ENCODE measurements at places on chromosomes 12 and 14.
A peak's percentile ranks its signal among the peaks of the same experiment; 100 is the strongest.

- no peaks in the 10 kb centered on the region for H3K4me1 ChIP-seq
- H3K27me3 ChIP-seq = no peaks in the 10 kb centered on the region
- H3K4me3 ChIP-seq = no peak overlapping the region
- DNase-seq = no peak
- H3K36me3 ChIP-seq = no peaks in the 10 kb centered on the region
Observed at GRCh38 chr14:104892531-104893434, 27.7 kb downstream of the CEP170B start.

- no peak overlapping the region for H3K4me3 ChIP-seq
- H3K27ac ChIP-seq = no peak overlapping the region
- DNase-seq = no peak
- H3K4me1 ChIP-seq = no peaks in the 10 kb centered on the region
- no peaks in the 10 kb centered on the region for H3K27me3 ChIP-seq
- no peaks in the 10 kb centered on the region for H3K36me3 ChIP-seq
Observed at GRCh38 chr12:114835031-114835430, 151.1 kb upstream of the TBX3 start.

DNA sequence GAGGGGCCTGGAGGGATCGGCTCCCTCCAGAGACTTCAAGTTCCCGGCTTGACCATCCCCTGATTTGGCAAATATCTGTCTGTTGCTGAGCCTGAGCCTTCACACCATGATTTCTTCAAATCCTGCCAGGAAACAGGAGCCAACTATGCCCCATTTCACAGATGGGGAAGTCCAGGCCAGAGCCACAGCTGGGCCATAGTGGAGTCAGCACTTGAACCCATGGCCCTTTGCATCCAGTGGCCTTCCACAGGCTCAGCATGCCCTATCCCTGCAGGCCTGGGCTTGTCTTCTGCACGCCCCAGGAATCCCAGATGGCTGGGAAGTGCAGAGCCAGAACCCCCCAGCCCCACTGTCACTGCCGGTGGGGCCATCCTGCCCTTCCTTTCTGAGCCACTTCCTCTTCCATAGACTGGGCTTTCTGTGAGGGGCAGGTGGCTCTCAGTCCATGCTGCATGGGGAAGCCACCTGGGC, 44.9 kb downstream of the CYP46A1 start:
- no peak for DNase-seq
- peaks cover 7% of the 10 kb centered on the region for H3K27me3 ChIP-seq
- H3K36me3 ChIP-seq = no peaks in the 10 kb centered on the region

DNA sequence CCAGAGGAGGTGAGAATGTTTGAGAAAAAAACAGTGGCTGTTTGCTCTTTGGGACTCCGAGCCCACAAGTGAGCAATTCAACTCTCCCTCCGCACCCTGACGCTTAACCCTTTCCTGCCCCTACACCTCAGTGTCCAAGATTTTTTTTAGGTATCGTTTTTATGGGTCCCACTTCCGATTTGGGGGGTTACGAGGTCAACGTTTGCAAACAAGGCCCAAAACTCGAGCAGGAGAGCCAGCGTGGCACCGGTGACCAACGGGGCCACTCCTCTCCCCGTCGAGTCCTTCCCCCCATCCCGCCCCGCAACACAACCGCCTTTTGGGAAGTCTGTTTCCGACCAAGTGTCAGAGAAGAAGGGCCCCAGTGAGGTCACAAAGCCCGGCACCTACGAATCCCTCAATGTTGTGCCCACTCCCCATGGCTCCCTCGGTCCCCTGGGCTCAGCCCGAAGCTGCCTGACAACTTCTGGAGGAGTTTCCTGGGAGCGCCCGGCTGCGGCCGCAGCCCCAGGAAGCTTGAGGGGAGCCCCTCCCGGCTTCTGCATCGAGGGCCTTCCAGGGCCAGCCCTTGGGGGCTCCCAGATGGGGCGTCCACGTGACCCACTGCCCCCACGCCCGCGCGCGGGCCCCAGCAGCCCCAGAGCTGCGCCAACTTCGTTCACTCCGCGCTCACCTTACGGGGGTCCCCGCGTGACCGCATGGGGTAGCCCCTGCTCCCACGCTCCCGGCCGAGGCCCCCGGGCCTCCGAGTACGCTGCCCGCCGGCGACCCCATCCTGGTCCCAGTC, 1.2 kb downstream of the CDK2AP1 start:
- no peaks in the 10 kb centered on the region for H3K27me3 ChIP-seq
- H3K4me3 ChIP-seq = peak overlapping the region; percentile 63
- H3K36me3 ChIP-seq = peaks cover 25% of the 10 kb centered on the region
- H3K27ac ChIP-seq = peak overlapping the region; percentile 38
- DNase-seq = peak; percentile 47
- H3K4me1 ChIP-seq = peaks cover 30% of the 10 kb centered on the region

DNA sequence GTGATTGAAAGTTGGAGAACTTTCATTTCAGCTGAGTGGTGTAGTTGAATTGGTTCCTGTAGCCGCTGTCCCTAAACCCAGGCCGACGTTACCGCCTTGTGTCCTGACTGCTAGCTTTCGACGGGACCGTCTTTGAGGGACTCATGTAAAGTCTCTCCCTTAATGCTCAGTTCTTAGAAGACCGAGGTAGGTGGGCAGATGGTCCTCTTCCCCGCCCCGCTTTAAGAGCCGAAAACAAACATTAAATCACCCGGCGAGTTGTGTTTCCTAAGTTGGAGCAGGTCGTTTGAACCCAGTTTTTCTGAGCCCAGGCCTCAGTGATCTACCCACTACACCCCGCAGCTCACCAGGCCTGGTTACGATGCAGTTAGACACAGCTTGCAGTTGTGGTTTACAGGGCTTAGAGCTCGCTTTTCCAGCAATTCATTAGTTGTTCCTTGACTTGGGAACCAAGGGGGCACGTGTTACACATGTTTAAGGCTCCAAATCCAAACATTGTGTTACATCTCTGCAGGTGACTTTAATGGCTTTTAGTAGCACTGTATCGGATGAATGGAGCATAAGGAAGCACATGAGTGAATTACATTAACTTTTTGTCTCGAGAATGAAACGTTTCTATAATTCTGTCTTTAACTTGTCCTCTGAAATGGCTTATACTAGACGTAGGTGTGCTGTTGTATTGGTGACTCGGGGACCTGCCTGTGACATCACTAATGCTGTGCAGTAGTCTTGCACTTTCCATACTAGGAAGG, 790 bp downstream of the NEDD1 start:
- peaks cover 37% of the 10 kb centered on the region for H3K36me3 ChIP-seq
- peak overlapping the region; percentile 91 for H3K4me3 ChIP-seq
- no peaks in the 10 kb centered on the region for H3K27me3 ChIP-seq
- peaks cover 53% of the 10 kb centered on the region for H3K4me1 ChIP-seq

GRCh38 chr12:93025145-93026103, 96.3 kb upstream of the EEA1 start:
- H3K4me1 ChIP-seq = no peaks in the 10 kb centered on the region
- H3K4me3 ChIP-seq = no peak overlapping the region
- H3K27me3 ChIP-seq = no peaks in the 10 kb centered on the region
- H3K27ac ChIP-seq = no peak overlapping the region
- no peak for DNase-seq
- no peaks in the 10 kb centered on the region for H3K36me3 ChIP-seq

GRCh38 chr12:53047221-53048032, 2.4 kb upstream of the TNS2 start:
- peak overlapping the region; percentile 37 for H3K27ac ChIP-seq
- DNase-seq = peak; percentile 61
- peaks cover 18% of the 10 kb centered on the region for H3K4me1 ChIP-seq
- H3K36me3 ChIP-seq = no peaks in the 10 kb centered on the region

DNA sequence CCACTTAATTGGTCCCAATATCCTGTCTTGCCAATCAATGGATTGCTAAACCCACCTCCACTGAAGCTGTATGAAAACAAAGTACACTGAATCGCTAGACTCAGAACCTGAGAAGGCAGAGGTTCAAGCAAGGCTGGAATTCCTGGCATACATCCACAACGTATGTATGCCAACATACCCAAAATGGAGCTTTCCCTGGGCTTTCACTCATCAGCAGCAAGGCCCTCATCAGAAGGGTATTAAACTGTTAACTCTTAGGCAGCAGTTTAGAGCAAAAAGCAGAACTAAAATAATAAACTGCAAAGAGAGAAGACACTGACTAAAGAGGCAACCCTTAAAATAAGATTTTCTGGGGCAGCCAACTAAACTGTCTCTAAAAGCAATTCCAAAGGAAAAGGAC, 13.6 kb downstream of the MED13L start:
- no peak overlapping the region for H3K4me3 ChIP-seq
- H3K27me3 ChIP-seq = no peaks in the 10 kb centered on the region
- no peaks in the 10 kb centered on the region for H3K36me3 ChIP-seq
- peaks cover 42% of the 10 kb centered on the region for H3K4me1 ChIP-seq
- no peak overlapping the region for H3K27ac ChIP-seq
- DNase-seq = no peak

DNA sequence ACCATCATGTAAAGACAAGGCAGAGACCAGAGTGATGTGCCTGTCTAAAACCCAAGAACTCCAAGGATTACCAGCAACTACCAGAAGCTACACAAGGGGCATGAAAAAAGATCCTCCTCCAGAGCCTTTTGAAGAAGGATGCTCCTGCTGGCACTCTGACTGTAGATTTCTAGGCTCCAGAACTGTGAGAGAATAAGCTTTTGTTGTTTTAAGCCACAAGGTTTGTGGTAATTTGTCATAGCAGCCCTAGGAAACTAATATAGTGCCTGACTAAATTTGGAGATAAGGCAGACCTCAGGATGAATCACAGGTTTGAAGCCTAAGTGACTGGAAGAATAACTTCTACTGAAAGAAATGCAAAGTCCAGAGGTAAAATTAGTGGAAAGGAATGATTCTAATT, 132.9 kb downstream of the CEP83 start:
- no peak overlapping the region for H3K4me3 ChIP-seq
- DNase-seq = no peak
- H3K27ac ChIP-seq = no peak overlapping the region
- H3K27me3 ChIP-seq = no peaks in the 10 kb centered on the region
- peaks cover 62% of the 10 kb centered on the region for H3K36me3 ChIP-seq

DNA sequence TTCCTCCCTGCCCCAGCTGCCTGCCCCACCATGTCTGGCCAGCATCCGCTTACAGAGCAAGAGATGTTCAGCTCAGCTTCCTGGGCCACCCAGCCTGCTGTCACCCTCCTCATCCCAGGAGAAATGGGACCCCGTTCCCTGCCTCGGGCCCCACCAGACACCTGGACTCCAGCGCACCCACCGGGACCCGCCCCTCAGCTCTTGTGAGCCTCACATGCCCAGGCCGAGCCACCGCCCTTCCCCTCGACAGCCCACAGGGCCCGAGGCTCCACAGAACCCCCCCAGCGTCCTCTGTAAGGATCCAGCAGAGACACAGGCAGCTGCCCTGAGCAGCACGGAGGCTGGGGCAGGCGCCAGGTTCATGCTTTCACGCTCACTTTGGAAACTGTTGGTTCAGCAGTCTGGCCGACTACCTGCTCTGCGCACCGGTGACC, 18.4 kb upstream of the C14orf180 start:
- H3K4me1 ChIP-seq = no peaks in the 10 kb centered on the region
- no peak for DNase-seq
- H3K27me3 ChIP-seq = peaks cover 19% of the 10 kb centered on the region
- H3K27ac ChIP-seq = no peak overlapping the region

DNA sequence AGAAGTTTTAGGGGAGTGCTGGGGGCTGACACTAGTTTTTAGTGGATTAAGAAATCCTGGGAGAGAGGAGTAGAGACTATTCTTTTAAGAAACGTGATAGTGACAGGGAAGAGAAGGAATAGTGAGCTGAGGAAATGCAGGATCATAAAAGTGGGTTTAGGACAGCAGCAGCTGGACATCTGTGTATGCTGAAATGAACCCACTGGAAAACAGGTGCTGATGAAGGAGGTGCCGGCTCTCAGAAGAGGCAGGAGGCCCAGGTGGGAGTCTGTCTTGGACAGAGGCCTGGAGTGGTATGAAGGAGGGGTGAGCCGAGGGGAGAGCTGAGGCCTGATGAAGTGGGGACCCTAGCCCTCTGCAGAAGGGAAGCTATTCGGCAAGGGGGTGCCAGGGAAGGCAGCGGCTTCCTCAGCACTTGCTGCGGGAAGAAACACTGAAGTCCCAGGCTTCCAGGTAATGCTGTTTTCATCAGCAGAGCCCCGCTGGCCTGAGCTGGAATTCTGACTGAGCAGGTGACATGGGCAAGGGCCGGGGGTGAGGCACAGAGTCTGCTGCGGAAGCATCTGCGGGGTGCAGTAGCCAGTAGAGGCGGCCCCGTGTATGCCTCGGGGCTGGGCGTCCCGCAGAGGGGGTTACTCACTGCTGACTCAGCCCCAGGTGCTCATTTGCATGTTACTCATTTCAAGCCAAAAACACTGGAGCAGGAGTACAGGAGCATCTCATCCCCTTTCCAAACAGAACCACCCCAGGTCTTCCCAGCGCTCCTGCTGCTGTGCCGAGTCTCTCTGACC, 89.7 kb downstream of the TMCC3 start:
- no peak overlapping the region for H3K27ac ChIP-seq
- H3K4me1 ChIP-seq = no peaks in the 10 kb centered on the region
- H3K27me3 ChIP-seq = no peaks in the 10 kb centered on the region
- no peak overlapping the region for H3K4me3 ChIP-seq
- no peaks in the 10 kb centered on the region for H3K36me3 ChIP-seq

DNA sequence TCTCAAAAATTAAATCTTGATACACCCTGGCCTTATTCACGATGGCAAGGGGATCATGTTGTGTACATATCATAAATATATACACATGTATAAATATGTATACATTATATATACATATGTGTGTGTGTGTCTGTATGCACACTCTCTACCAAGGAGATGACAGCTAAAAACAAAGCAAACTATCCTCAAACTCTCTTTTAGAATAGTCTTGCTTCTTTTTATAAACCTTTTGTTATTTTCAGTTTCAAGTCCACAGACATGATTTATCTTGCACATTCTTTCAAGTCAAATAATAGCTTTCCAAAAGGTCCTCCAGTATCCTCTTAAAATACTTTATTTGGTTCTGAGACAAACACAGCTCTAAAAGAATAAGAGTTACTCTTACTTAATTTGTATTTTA, 8.4 kb downstream of the ANO6 start:
- H3K4me3 ChIP-seq = no peak overlapping the region
- no peak for DNase-seq
- no peaks in the 10 kb centered on the region for H3K27me3 ChIP-seq
- no peak overlapping the region for H3K27ac ChIP-seq
- H3K36me3 ChIP-seq = no peaks in the 10 kb centered on the region

DNA sequence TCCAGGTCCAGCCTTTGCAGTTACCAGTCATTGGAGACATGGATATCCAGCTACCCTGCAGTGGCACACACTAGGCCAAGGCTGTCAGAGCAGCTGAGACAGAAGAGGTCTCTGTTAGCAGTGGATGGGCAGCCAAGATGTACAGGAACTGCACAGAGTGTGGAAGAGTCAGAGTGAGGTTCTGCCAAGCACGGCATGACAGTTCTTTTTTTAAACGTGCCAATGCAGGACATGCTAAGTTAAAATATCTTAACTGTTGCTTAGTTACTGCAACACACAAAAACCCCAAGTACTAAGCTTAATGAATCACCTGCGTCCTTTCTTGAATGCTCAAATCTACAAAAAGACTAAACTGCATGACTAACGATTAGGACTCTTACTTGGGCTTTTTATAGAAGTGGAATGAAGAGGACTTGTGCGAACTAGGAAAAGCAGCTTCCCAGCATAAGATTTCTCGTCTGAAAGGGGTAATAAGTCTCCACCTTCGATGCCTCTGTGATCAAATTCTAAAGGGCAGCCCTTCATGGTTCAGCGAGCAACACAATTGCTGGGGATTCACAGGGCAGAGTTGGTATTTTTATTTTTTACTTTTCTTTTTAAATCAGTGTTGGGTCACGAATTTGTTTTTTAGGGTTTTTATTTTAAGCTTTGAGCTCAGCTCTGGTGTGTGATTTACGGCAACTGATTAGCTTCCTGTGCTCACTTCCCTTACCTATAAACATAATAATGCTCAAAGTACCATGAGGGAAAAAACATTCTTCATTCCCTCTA, 20.6 kb downstream of the MAPK1IP1L start:
- H3K27me3 ChIP-seq = no peaks in the 10 kb centered on the region
- peaks cover 19% of the 10 kb centered on the region for H3K36me3 ChIP-seq
- no peak for DNase-seq
- no peak overlapping the region for H3K4me3 ChIP-seq
- no peak overlapping the region for H3K27ac ChIP-seq

All from DND-41 (cell line).